ENCODE measurements at places on chromosomes 11 and 22. TPM values are rescaled to one million over a fixed set of nuclear protein-coding genes. Genes with fewer than 3 reads are reported as not detected.

Gene OR52I1
- polyA plus RNA-seq, result not detected

Gene RAB38
- 10.4 TPM for polyA plus RNA-seq

DNA sequence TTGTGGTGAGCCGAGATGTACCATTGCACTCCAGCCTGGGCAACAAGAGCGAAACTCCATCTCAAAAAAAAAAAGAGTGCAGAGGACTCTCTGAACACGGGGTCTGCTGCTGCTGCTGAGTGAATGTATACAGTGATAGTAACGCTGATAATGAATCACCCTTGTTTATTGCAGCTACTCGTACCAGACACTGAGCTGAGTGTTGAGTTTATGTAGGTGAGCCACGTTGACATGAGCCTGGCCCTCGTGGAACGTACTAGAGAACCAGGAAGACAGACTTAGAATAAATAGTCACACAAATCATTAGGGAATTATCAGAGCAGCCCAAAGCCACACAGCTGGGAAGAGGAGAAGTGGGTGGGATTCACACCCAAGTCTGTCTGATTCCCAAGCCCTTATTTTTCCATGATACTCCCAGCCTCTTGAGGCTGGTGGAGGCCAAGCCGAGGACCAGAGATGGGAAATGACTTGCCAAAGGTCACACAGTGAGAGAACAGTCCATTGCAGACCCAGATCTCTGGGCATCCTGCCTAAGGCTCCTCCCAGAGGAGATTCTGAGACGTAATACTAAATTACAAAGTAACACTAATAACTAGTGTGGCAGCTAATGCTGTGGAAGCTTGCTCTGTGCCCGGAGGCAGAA lies 34.8 kb downstream of the MB start:
- H3K4me3 ChIP-seq, result no peak overlapping the region
- H3K27ac ChIP-seq, result no peak overlapping the region
- no peaks in the 10 kb centered on the region for H3K4me1 ChIP-seq
- H3K27me3 ChIP-seq, result no peaks in the 10 kb centered on the region
- H3K36me3 ChIP-seq, result no peaks in the 10 kb centered on the region

DNA sequence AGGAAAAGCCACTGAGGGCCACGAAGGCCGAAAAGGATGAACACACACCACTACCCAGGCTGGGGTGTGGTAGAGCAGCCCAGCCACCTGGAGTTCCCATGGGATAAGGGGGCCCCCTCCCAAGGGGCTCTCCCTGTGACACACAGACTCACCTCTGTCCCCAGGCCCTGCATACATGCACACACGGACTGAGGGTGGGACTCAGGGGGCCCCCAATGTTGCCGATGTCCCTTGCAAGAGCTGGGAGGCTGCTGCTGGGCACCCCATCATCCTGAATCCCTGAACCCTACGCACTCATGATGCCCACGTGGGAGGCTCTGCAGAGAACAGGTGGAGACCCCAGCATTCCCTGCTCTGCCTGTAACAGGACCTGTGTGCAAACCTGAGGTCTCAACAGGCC lies 14.5 kb downstream of the SHANK2 start:
- DNase-seq, result no peak
- H3K4me1 ChIP-seq, result peaks cover 33% of the 10 kb centered on the region
- 0 out of 2 replicates have a peak, but pooled peaks cover 5% of the 10 kb centered on the region for H3K36me3 ChIP-seq

DNA sequence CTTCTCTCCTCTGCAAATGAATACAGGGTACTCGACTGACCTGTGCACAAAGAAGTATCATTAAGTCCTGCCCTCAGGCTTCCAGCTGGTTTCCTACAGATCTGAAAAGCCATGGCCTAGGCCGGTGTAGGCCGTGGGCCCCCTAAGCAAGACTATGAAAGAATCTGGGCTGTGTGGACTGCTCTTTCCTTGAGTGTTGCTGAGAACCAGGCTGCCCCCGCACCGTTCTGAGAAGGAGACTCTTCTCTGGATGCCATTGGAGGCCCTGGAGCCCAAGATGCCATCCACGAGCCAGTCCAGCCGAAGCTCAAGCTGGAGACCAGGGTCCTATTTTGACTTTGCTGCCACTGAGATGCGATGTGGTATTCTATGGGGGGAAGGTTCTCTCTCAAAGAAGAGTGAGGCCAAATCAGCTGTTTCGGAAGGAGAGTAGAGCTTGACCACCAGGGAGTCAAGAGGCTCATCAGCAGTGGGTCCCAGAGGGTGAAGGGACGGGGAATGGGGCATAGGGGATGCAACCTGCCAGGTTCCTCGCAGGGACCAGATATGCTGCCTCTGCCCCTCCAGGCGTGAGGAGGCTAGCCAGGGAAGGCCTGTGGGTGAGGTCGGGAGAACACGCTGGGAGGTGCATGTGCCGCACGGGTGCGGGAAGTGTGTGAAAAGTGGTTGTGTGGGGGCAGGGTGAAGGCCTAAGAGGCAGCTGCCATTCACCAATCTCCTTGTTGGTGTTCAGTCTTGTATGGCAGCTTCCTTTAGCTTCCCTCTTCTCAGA lies 96.4 kb upstream of the B3GAT1 start:
- H3K27ac ChIP-seq, result no peak overlapping the region
- no peak overlapping the region for H3K4me3 ChIP-seq
- no peaks in the 10 kb centered on the region for H3K36me3 ChIP-seq
- no peaks in the 10 kb centered on the region for H3K27me3 ChIP-seq
- DNase-seq, result no peak

DNA sequence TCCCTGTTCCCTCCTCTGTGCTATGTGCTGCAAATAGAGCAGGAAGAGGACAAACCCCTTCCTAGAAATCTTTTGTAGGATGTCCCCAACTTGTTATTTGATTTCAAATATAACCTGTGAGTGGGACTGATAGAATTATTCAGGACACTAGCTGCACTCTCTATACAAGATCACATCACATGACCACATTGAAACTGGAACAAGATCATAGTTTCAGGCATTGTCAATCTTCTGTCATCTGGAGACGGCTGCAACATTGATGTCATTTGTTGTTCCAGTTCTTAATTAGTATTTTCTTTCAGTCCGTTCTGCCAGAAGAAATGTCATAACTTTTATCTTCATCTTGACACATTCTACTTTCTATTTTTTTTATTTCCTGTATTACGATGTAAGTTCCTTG lies 89.3 kb downstream of the GRIA4 start:
- peaks cover 16% of the 10 kb centered on the region for H3K4me1 ChIP-seq
- H3K27me3 ChIP-seq, result no peaks in the 10 kb centered on the region
- DNase-seq, result no peak
- H3K4me3 ChIP-seq, result no peak overlapping the region
- no peaks in the 10 kb centered on the region for H3K36me3 ChIP-seq

DNA sequence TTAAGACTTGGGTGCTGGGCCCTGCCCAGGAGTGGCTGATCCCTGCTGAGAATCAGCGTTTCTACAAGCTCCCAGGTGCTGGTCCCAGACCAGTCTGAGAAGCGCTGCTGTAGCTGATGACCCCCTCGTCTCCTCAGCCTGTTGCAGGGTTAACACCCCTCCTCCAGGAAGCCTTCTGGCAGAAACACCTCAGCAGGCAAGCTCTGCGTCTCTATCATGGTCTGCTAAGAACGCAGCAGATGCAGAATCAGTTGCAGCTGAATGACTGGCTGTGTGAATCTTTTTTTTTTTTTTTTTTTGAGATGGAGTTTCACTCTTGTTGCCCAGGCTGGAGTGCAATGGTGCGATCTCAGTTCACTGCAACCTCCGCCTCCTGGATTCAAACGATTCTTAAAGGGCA lies 132.5 kb downstream of the CACNA1I start:
- H3K4me1 ChIP-seq, result no peaks in the 10 kb centered on the region
- H3K27me3 ChIP-seq, result no peaks in the 10 kb centered on the region
- DNase-seq, result no peak
- H3K27ac ChIP-seq, result no peak overlapping the region
- H3K4me3 ChIP-seq, result no peak overlapping the region
- no peaks in the 10 kb centered on the region for H3K36me3 ChIP-seq

GRCh38 chr11:120027546-120028180 lies 110.2 kb downstream of the TRIM29 start:
- no peak overlapping the region for H3K27ac ChIP-seq
- no peak overlapping the region for H3K4me3 ChIP-seq
- peaks cover 10% of the 10 kb centered on the region for H3K4me1 ChIP-seq

DNA sequence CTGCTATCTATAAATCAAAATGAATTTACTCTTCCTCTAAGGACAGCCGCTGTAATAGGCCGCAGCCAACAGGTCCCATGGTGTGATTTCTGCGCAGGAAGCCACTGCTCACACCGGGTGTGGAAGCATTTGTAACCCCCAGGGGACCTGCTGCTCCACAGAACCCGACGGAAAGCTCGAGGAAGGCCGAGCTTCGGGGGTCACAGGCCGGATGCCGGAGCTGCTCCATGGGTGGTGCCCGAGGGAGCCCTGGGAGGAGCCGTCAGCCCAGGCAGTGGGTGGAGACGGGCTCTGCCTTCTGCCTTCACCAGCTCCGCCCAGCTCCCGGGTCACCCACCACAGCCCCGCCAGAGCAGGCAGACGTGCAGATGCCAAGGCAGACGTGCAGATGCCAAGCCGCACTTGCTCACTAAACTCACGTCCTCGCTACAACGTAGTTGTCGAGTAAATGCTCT lies 63.5 kb downstream of the BRD1 start:
- no peaks in the 10 kb centered on the region for H3K27me3 ChIP-seq
- no peak for DNase-seq
- no peaks in the 10 kb centered on the region for H3K36me3 ChIP-seq
- no peak overlapping the region for H3K27ac ChIP-seq
- no peaks in the 10 kb centered on the region for H3K4me1 ChIP-seq
